ENCODE measurements at places on chromosomes 1 and 21.
A peak's percentile ranks its signal among the peaks of the same experiment; 100 is the strongest.

- no peak for DNase-seq
Measured at GRCh38 chr1:155934936-155935590, 850 bp upstream of the KHDC4 start.

DNA sequence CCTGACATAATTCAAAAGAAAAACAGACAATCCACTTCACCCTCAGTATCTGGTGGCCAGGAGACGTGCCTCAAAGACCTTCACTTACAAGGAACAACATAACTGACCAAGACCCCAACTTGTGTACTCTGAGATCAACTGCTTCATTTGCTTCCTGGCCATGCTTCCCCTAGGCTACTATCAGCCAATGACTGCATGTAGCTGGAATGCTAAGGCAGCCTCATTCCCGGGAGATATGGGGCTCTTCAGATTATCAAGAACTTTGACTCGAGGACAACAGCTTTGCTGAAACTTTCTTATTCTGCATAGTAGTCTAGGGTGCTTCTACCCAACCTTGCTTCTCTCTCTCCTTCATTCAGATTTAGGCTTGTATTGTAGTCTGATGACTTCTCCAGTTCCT is 11.7 kb upstream of the UCK2 start:
- no peak for DNase-seq

GRCh38 chr1:101738475-101738874 is 258.3 kb downstream of the OLFM3 start:
- DNase-seq, result peak; percentile 62

DNA sequence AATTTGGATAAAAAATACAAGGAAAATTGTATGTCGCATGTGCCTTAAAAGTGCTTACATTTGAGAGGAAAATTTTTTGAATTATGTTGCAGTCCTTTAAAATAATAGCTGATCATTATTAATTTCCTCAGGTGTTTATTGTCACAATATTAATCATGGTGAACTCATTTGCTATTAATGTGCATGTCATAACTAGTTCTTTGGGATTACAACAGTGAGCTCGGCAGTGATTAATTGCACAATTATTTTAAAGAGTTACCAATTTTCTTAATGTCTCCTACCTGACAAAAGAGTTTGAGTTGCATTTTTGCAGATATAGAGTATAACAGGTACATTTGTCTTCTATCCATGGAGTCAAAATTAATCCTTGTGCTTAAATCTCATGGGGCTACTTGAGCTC is 854.3 kb downstream of the BRINP3 start:
- no peak for DNase-seq

DNA sequence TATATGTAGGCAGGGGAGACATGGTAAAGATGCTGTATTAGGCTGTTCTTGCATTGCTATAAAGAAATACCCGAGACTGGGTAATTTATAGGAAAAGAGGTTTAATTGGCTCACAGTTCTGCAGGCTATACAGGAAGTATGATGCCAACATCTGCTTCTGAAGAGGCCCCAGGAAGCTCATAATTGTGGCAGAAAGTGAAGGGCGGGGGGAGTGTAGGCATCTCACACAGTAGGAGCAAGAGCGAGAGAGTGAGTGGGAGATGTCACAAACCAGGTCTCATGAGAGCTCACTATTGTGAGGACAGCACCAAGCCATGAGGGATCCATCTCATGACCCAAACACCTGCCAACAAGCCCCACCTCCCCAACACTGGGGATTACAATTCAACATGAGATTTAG is 21.1 kb downstream of the MAN1A2 start:
- DNase-seq, result no peak

GRCh38 chr1:248798791-248799190 is 26.9 kb downstream of the SH3BP5L start:
- no peak for DNase-seq

GRCh38 chr1:215273838-215274516 is 191.4 kb downstream of the KCNK2 start:
- DNase-seq, result peak; percentile 89

DNA sequence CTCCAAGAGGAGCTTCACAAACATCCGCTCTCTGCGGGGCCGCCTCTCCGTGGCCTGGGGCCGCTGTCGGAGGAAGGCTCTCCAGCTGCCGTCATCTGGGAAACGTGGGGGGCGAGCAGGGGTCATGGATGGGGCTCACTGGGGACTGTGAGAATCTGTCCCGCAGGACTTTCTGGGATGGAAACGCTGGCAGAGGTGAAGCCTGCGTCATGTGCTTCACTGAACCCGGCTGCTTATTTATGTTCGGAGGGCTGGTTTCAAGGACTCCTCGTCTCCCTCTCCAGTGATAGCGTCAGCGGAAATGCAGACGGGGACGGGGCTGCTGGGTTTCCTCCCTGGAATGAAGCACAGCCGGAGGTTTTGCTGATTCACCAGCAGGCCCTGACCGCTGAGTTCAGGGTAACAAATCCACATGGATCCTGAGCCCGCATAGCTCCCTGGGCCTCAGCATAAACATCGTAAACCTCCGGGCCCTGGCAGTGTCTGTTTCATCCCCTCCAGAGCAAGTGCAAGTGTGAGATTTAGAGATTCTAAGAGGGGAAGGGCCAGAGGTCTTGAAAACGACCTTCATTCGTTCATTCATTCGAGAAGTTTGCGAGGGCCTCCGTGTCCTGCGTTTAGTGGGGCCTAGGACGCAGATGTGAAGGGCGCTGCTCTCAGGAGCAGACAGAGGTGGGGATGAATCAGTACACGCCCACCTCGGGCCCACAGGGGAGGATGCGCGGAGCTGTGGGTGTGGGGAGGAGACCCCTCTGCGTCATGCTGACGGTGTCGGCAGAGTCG is 7.0 kb upstream of the POFUT2 start:
- DNase-seq, result peak; percentile 99

GRCh38 chr1:162060314-162060713 is 9.2 kb upstream of the NOS1AP start:
- DNase-seq, result no peak

GRCh38 chr1:207898260-207898659 is 12.7 kb downstream of the CD34 start:
- no peak for DNase-seq

- DNase-seq, result no peak
Measured at GRCh38 chr1:116738673-116739370, 15.4 kb upstream of the CD2 start.

DNA sequence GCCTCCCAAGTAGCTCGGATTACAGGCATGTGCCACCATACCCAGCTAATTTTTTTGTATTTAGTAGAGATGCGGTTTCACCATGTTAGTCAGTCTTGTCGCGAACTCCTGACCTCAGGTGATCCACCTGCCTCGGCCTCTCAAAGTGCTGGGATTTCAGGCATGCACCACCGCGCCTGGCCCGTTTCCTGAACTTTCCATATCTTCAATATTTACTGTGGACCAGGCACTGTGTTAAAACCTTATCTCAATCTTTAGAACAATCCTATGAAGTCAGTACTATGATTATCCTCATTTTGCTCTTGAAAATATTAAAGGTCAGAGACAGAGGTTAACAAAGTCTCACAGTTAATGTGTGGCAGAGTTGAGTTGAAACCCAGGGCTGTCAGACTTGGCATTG is 1.6 kb upstream of the ADCY10 start:
- DNase-seq, result no peak

DNA sequence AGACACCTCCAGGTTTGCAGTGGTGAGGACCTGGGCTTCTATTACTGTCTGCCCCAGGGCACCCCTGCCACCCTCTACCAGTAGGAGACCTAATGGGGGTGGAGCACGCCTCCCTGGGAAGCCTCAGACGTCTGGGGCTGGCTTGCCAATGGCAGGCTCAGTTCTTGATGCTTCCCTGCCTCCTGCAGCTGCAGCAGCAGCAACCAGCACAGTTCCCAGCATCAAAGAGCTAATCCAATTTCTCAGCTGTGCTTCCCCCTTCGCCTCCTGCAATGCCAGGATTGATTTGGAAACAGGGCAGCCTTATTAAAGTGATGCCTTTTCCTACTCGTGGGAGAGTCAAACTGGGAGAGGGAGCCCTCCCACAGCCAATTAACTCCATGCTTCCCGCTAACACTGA is 8.2 kb downstream of the SYT2 start:
- DNase-seq, result no peak

DNA sequence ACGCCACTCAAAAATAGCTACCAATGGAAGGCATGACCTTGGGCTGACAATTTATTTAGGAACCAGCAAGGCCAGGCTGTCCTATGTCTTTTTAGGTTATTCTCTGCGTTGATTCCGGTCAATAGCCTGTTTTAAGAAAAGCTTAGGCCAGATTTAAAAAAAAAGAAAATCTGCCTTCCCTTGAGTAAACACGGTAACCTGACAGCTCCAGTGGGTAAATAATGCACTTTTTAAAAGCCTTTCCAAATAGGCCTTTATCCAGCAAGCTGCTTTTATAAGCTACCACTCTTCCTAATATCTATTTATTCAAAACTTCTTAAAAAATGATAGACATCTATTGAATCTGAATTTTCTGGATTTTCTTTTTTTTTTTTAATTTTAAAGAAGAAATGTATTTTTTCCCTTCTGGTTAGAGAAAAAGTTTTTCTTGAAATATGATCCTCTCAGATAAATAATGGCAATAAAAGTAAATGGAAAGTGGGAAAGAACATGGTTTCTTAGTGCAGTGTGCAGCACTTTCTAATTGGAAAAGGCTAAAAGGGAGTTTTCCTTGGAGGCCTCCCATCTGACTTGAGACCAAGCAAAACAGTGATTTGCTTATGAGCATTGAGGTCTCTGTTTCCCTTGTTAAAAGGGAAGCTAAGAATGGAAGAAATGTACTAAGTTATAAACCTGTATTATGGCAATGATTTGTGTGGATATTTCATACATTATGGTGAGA is 281.0 kb upstream of the RUNX1 start:
- no peak for DNase-seq

All from fibroblast of mammary gland (primary cell).